ENCODE measurements at places on chromosomes 13 and 19. TPM values are rescaled to one million over a fixed set of nuclear protein-coding genes. Genes with fewer than 3 reads are reported as not detected.

GRCh38 chr19:15014579-15014978 lies 34.7 kb upstream of the CASP14 start:
- no peaks in the 10 kb centered on the region for H3K4me1 ChIP-seq
- H3K4me3 ChIP-seq = no peak overlapping the region
- DNase-seq = no peak
- H3K27ac ChIP-seq = no peak overlapping the region
- H3K36me3 ChIP-seq = no peaks in the 10 kb centered on the region
- H3K27me3 ChIP-seq = peaks cover 36% of the 10 kb centered on the region

- DNase-seq = no peak
- H3K36me3 ChIP-seq = no peaks in the 10 kb centered on the region
- H3K4me1 ChIP-seq = peaks cover 5% of the 10 kb centered on the region
- H3K27ac ChIP-seq = no peak overlapping the region
Observed at GRCh38 chr13:59494560-59494970, 669.2 kb downstream of the DIAPH3 start.

The PSG11 gene
- not detected for total RNA-seq

- H3K4me3 ChIP-seq = peak overlapping the region; percentile 48
- H3K36me3 ChIP-seq = peaks cover 5% of the 10 kb centered on the region
- DNase-seq = peak; percentile 87
- H3K4me1 ChIP-seq = peaks cover 35% of the 10 kb centered on the region
- H3K27me3 ChIP-seq = no peaks in the 10 kb centered on the region
- H3K27ac ChIP-seq = no peak overlapping the region
Observed at GRCh38 chr19:47230054-47230920, 712 bp downstream of the BBC3 start.

DNA sequence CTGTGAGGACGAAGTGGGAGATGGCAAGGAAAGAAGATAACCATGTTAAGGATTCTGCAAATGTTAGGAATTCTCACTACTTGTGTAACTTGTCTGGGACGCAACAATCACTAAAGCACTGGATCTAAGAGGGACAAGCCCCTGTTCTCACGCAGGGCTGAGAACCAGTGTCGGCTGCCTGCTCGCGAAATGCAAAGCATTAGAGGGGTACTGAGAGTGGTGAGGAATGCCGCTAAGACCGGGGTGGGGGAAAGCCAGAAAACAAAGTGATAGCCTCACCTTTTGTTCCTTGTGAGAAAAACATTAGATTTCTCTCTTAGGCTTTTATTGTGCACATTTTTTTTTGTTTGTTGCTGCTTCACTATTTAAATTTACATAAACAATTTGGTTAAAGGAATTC lies 241.9 kb downstream of the ABCC4 start:
- H3K4me3 ChIP-seq = no peak overlapping the region
- no peak overlapping the region for H3K27ac ChIP-seq
- peaks cover 23% of the 10 kb centered on the region for H3K36me3 ChIP-seq
- H3K4me1 ChIP-seq = no peaks in the 10 kb centered on the region
- DNase-seq = no peak
- no peaks in the 10 kb centered on the region for H3K27me3 ChIP-seq

GRCh38 chr19:46211201-46211881 lies 18.2 kb upstream of the IGFL1 start:
- H3K4me1 ChIP-seq = peaks cover 11% of the 10 kb centered on the region
- H3K4me3 ChIP-seq = no peak overlapping the region
- no peaks in the 10 kb centered on the region for H3K36me3 ChIP-seq
- no peak for DNase-seq
- peaks cover 25% of the 10 kb centered on the region for H3K27me3 ChIP-seq

DNA sequence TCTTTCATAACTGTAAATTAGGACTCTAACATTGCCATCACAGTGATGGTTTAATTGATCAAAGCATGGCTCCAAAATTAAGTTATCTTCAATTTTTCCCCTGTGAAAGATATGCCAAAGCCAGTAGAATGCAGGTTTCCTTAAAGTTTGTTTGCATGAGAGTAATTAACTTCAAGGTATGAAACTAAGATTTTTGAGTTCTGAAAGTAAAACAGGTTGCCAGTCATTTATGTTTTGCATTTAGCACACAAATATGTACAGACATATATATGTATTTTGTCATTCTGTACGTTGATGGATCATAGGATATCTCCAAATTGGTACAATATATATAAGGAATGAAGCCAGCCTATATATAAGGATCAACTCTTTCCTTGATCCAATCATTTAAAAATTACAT lies 23.6 kb upstream of the NDFIP2 start:
- H3K4me1 ChIP-seq = peaks cover 53% of the 10 kb centered on the region
- no peak for DNase-seq
- H3K27ac ChIP-seq = peak overlapping the region; percentile 72
- no peaks in the 10 kb centered on the region for H3K36me3 ChIP-seq
- no peaks in the 10 kb centered on the region for H3K27me3 ChIP-seq
- no peak overlapping the region for H3K4me3 ChIP-seq

The ITGBL1 gene
- not detected for total RNA-seq

The SLC1A6 gene
- total RNA-seq = not detected

- DNase-seq = no peak
- H3K27ac ChIP-seq = no peak overlapping the region
- H3K36me3 ChIP-seq = no peaks in the 10 kb centered on the region
Observed at GRCh38 chr13:50990818-50991506, 81.4 kb downstream of the RNASEH2B start.

The FGF22 gene
- not detected for total RNA-seq

The OLFM4 gene
- total RNA-seq = not detected

The CARD8 gene
- total RNA-seq = 109 TPM

All from activated CD4-positive, alpha-beta T cell treated with anti-CD3 and anti-CD28 coated beads for 36 hours (primary cell).